ENCODE measurements at places on chromosomes 16 and 17.
A peak's percentile ranks its signal among the peaks of the same experiment; 100 is the strongest.

- no peak for DNase-seq
These were observed 43.3 kb upstream of the CDH13 start for GRCh38 chr16:82583422-82583821.

DNA sequence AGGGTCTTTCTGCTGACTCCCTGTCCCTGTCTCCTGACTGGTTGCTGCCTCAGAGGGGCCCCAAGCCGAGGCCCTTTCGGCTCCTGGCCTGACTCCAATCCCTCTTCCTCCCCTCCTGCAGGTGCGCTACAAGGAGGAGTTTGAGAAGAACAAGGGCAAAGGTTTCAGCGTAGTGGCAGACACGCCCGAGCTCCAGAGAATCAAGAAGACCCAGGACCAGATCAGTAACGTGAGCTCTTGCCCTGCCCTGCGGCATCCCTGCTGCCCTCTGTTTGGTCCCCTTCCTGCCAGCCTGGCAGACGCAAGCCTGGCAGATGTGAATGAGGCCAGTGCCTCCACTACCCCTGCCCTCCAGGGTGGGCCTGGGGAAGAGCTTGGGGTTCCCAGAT is 27.1 kb upstream of the LASP1NB start:
- DNase-seq, result no peak

DNA sequence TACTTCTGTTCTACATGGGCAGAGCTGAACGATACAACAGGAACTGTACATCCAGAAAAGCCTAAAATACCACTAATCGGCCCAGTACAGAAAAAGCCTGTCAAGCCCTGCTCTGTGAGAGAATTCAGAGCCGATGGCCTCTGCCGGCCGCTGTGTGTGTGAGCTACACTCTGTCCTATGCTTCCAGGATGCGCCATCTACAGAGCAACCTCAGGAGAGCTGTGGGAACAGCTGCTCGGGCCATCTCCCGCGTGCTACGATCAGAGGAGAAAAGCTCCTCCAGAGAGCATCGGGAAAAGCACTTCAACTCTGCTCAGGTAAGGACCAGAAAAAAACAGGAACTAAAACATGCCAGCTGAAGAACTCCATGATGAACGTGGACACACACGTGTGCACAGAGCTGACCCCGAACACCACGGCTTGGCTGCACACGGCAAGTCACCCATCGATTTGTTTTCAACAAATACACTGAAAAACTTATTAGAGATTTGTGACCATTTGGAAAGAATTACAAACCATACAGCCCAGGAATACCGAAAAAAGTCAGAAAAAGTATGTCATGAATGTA is 115.9 kb downstream of the ANKRD11 start:
- no peak for DNase-seq

GRCh38 chr16:12215277-12216105 is 239.0 kb downstream of the SNX29 start:
- DNase-seq, result no peak

DNA sequence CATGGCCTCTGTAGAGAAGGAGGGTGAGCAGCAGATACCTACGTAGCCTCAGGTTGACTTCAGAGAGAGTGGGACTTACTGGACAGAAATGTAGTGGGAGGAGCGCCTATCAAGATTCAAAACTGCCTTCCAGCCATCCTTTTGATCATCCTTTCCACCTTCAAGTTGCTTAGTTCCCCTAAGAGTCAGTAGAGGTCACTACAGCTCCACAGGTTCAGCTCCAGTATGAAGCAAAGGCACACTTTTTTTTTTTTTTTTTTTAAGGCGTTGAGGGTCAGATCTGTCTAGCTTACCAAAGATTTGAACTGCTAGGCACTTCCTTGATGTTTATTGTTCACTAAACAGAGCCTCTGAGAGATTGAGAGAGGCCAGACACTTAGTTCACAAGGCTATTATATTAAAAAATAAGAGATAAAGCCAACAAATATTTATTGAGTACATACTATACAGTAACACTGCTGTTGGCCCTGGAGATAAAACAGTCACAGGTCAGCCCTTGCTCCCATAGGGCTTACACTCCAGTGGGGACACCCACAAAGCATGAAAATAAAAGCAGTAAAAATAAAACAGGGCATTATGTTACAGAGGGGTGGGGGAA is 3.1 kb downstream of the RNF227 start:
- no peak for DNase-seq

DNA sequence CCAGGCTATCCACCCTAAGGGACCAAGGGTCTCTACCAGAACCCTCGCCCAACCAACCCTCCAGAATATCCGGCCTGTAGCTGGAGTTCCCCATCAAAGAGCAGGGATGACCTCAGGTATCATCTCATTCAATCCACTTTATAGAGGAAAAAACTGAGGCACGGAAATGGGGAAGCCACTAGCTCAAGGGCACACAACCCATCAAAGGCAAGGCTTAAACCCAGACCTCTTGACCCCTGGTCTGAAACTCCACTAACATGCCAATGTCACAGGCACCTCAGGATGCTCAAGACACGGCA is 1.6 kb downstream of the TBC1D10B start:
- no peak for DNase-seq

GRCh38 chr17:28334171-28334570 is 1.1 kb downstream of the IFT20 start:
- DNase-seq, result no peak

GRCh38 chr17:45432405-45433158 is at the start of gene ARHGAP27:
ARHGAP27 (minus strand) TSS chr17:45432870; CDS start chr17:45430279, 2,591 bp downstream.
- DNase-seq, result no peak

GRCh38 chr17:51852603-51853002 is 305.9 kb downstream of the CA10 start:
- no peak for DNase-seq

DNA sequence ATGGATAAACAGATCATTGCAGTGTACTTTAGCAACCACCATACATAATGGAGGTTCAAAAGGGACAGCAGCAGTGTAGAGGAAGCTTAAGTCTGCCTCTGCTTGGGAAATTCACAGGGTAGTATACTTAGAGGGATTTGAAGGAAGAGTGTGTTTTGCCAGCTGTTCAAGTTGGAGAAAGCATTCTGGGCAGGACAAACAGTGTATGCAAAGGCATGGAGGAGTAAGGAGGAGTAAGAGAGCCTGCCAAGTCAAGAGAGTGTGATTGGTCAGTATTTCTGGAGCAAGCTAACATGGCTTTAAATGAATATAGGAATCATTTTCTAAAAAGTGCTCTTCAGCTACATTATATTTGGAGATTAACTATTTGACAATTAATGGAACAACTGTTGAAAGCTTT is 22.9 kb upstream of the PHAF1 start:
- no peak for DNase-seq

DNA sequence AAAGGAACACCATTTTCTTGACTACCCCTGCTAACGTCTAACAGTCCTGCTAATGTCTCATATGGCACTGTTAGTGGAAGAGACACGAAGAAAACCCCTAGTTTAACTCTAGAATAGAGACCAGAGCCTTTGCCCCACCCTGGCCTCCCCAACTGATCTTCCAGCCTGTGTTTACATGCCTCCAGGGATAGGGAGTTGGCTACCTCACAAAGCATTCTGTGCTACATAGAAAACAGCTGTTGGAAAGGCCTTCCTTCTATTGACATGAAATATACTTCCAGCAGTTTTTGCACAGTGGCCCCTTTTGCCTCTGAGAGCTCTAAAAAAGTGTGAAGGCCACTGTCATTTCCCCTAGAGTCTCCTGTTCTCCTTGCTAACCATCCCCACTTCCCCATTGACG is 73.1 kb downstream of the ASIC2 start:
- DNase-seq, result no peak

GRCh38 chr17:49691677-49692191 is 13.8 kb upstream of the SPOP start:
- DNase-seq, result no peak

DNA sequence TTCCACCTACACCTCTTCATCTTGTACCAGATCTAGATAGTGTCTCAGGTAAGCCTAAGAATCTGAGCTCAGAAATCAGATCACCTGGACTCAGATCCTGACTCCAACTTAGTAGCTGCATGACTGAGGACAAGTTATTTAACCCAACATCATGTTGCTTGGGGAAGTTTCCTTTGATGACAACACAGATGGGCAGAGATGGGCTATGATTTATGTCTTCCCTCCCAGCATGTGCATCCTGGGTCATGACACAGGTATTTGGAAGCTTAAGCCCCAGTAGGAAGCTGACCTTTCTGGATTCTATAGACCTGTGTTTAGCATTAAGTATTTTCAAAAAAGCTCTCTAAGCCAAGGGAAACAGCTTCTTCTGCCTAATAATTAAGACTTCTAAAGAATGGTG is 12.4 kb upstream of the HEATR6 start:
- no peak for DNase-seq

DNA sequence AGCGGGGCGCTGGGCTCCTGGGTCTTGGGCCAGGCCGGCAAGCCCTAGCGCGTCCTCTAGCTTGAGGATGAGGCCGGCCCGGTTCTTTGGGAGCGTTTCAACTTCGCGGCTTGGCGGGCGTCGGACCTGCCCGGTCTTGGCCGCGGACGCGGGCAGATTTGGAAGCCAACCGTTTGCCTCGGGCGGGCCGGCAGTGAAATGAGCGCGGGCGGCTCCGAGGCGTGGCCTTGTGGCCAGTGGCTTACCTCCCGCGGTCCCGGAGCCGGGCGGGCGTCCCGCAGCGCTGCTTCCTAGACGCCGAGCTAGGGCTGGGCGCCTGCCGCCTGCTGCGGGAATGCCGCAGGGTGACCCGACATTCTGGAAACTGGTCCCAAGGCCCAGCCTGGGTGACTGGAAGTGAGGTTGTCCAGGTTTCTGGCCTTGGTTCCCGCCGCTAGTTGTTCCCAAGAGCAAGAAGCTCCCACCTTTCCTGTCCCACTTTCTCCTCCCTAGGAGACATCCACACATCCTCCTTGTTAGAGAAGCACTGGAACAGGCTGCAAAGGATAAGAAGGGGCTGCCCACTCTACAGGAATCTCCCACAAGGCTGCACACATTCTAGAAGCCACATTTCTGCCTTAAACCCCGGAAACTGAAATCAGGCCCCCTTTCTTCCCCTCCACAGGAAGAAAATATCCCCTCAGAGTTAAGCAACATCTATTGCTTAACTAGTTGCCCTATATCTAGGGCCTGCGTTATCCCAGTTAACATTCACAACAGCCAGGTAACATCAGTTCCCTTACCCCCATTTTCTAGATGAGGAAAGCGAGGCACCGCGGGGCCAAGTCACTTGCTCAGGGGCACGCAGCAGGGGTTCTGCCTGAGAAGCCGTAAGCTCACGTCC is 4.5 kb upstream of the CBX8 start:
- DNase-seq, result no peak

GRCh38 chr16:5928476-5929065 is 831.0 kb upstream of the EEF2KMT start:
- no peak for DNase-seq

DNA sequence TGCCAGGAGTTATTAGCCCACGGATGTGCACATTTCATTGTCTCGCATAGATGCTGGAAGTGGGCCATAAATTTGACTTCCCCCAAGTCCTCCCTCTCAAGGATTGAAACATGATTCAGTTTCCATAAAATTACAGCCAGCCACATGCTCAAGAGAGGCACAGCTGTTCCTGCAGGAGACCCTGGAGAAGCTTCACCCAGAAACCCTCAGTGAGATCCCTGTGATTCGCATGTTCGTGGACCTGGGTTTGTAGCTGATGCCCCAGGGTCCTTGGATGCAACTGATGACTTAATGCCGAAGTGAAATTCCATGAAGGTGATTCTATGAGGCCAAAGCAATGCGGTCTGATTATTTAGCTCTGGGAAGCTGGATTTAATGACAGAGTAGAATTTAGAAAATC is 24.7 kb upstream of the AQP8 start:
- DNase-seq, result no peak

- DNase-seq, result no peak
These were observed 33.0 kb downstream of the TEKT5 start for GRCh38 chr16:10661737-10662136.

GRCh38 chr17:70989280-70989679 is 819.9 kb downstream of the KCNJ2 start:
- DNase-seq, result no peak

- DNase-seq, result no peak
These were observed 9.8 kb downstream of the ATP2C2 start for GRCh38 chr16:84378099-84378498.

- DNase-seq, result no peak
These were observed 388 bp downstream of the RHBDL3 start for GRCh38 chr17:32266051-32266388.

DNA sequence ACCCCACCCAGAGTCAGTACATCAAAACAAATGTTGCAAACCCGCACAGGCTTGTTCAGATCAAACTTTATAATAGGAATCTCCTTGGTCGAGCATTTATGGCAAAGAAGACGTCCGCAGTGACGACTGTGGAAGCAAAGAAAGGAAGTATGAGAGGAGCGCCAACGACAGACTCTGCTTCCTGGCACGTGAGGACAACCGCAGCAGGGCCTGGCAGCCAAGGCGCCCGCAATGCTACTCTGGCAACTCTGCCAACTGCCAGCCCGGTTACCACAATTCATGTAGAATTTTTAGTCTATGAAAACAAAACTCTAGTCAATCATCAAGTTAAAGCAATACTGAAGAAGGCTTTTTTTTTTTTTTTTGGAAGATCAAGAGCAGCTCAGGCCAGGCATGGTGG is 24.8 kb downstream of the CYB5D2 start:
- no peak for DNase-seq

DNA sequence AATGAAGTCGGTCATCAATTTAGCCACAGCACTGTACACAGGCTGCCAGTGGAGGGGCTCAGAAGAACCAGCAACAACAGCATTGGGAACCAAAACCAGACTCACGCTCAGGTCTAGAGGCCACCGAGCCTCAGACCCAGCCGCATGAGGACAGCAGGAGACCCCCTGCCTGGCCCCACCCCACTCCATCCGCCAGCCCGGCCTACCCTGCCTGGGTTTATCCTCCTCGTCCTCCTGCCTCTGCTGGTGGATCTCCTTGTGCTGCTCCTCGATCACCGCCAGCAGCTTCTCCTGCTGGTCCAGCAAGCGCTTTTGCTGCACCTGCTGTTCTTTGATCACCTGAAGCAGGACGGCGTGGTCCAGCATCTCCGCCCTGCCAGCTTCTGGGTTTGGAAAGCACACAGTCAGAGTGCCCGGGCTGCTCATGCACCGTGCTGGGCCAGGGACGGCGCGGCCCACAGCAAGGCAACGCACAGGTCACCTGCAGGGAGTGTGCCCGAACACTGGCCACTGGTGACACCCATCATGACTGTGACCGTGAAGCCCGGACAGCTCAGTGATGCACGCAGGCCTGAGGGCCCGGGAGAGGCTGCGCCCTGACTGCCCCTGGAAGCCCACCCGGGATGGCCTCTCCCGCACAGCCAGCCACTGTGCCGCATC is 7.7 kb downstream of the NDUFAF8 start:
- DNase-seq, result no peak

GRCh38 chr16:10979717-10980601 is 35.6 kb downstream of the CLEC16A start:
- no peak for DNase-seq

DNA sequence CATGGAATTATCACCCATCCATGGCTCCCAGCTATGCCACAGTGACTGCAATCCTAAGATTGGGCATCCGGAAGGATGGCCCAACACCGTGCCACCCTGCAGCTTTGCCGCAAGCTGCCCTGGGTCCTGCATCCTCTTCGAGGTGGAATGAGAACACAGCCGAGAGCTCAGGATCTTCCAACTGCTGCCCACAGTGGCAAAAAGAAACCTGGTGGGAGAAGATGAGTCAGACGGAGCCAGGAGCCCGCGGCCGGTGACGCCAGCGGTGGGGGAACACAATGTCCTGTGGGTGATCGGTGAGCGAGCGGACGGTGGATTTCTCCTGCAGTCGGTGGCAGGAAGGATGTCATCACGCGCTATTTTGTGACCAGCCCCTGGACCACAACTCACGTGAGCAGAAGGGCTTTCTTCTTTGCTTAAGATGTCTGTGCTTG is 20.1 kb downstream of the CD7 start:
- peak; percentile 75 for DNase-seq

- DNase-seq, result no peak
These were observed 8.9 kb downstream of the CIBAR2 start for GRCh38 chr16:85103114-85104079.
